Stimulated activated CD8-positive, alpha-beta memory T cell treated with anti-CD3 and anti-CD28 coated beads, Interleukin-15, amount 100 ng/mL, for 4 hours (primary cell): ENCODE measurements at places on chromosomes 1 and 21.
A peak's percentile ranks its signal among the peaks of the same experiment; 100 is the strongest.

DNA sequence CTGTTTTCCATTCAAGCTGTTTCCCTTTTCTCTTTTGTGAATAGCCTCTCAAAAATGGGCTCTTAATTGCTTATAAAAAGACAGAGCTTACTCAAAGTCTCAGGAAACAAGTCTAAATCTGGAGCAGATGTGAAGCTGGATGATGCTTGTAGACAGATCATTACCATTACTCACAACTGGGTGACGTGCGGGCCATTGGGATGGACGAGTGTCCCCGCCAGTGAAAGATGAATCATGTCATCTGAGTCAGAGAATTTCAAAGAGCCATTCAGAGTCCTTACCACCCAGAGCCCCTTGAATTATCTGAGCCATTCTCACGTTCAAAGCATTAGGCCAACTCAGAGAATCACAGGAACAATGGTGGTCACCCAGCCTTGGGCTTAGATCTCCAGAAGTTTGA, 134.6 kb downstream of the HUNK start:
- no peak for DNase-seq

DNA sequence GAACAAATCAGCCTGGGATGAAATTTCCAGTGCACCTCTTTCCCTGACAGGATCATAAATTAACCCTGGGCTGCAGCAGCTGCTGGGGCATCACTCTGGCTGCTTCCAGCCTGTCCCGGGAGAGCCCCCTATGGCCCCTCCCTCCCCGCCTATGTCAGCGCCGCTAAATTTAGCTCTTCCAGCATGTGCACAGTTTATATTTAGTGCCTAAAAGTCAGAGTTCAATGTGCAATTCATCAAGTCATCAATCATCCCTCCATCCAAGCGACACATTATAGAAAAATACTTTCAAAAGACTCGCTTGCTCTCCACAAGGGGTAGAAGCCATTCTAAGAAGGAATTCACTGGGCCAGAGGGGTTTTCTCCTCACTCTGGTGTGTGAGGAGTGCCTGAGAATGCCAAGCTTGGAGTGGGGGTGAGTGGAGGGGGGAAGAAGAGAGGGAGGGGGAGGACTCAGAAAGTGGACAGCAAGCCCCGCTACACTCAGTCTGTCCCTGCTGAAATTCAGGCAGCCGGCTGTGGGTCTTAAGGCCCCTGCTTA, 37.4 kb downstream of the XCL1 start:
- no peak for DNase-seq

GRCh38 chr1:205979301-205979700, 23.9 kb downstream of the RAB7B start:
- DNase-seq, result no peak

DNA sequence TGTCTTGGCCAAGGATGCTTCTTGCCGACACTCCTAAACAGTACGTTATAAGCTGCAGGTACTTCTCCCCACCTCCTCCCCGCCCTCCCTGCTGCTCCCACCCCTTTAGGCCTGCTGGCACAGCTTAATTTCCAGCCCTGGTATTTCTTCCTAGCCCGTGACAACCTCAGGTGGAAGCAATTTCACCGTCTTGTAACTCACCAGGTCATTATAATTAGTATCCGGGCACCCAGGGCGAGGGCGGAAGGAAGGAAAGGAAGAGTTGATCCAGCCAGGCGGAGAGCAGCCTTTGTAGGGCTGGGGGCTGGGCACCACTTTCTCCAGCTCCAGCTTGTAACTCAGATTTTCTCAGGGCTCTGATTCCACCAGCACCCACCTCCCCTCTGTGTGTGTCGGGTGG, 153.5 kb upstream of the CSF3R start:
- DNase-seq, result no peak

GRCh38 chr1:238652346-238652968, 733.9 kb upstream of the CHRM3 start:
- no peak for DNase-seq

GRCh38 chr1:170640581-170640980, 23.4 kb upstream of the PRRX1 start:
- no peak for DNase-seq

DNA sequence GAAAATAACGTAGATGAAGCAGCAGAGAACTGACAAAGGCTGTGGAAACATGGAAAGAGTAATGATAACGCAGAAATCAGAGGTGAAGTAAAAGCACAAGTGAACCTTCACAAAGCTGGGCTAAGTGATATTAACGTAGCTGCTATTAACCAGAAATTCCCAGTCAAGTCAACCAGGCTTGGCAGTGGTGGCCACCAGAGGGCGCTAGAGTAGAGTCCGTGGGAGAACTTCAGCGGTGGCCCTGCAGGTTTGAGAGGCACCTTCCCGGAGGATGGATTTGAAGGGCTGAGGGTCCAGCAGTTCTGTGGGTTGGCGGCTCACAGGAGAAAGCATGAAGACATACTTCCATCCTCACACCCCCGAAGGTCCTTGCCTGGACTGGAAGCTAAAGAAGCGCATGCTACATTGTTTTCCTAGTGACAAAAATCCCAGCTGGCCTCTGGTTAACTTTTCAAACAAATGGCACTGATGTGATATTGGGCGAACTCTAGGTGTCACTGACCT, 81.7 kb upstream of the ZNF648 start:
- peak; percentile 71 for DNase-seq

DNA sequence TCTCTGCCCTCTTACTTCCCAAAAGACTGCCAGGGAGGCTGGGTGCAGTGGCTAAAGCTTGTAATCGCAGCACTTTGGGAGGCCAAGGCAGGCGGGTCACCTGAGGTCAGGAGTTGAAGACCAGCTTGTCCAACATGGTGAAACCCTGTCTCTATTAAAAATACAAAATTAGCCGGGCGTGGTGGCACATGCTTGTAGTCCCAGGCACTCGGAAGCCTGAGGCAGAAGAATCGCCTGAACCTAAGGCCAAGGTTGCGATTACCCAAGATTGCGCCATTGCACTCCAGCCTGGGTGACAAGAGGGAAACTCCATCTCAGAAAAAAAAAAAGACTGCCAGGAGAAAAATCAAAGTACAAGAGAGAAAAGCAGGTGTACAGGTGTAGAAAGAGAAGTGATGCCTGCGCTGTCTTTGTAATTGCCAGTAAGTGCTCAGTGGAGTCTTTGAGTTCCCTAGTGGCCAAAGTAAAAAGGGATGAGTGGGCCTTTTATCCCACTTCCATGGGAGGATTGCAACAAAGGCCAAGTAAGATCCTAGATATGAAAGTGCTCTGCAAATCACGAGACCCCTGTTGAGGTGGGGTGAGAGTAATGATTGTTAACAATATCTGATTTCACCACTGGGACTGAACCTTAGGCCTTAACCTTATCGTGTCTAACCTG, 94.7 kb upstream of the WNT4 start:
- no peak for DNase-seq

DNA sequence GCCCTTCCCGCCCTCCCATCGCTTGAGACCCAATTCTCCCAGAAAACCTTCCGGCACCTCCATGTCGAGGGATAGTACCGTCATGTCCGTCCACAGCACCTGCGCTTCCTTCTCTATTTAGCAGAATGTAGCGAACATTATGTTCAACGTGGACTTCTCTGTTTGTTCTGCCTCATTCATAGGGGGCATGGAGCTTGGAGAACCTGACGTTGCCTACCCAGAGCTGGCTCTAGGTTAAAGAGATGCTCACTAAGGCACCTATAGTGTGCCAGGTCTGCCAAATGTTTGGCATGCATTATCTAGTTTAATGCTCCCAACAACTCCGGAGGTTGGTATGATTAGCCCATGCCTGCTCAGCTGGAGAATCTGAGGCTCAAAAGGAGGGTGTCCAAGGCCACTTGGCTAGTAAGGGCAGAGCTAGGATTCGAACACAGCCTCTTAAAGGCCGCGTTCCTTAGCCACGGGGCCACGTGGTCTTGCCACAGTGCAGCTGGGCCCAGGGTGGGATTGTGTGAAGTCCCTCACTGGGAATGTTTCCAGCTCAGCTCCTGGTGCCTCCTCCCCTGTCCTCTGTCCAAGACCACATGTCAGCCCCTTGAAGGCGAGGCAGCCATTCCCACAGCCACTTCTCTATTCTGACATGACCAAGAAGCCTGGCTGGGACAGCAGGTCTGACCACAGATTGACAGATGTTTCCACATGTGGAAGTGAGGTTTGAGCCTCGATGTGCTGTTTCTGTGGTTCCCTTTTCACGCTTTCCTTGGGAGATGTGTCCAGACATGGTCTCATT, 57.8 kb downstream of the RUNX3 start:
- no peak for DNase-seq

- no peak for DNase-seq
These were observed 89.3 kb downstream of the HMCN1 start for GRCh38 chr1:185823467-185823866.

DNA sequence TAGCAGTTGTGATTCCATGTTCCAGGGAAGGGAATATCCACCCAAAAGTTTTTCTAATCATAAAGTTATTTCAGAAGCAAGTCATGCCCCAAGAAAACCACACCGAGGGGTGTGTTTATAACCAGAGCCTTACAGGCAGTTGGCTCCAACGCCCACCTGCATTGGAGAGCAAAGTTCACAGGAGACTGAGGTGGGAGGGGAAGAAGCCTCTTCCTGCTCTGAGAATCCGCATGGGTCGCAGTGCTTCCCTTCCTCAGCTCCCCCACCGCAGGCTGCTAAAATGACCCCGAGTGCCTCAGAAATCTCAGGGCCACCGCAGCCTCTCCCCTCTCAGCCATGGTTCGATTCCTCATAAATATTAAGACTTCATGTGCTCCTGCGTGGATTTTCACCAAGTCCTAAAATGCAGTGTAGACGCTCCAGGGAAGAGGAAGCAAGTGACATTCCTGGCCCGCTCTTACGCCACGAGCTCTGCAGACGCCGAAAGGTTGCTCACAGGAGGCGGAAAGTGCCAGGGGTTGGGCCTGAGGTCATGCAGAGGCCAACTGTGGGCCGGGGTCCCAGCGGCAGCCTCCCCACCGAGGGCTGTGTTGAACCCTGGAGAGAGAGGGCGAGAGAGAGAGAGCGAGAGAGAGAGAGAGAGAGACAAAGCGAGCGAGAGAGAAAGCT, 13.4 kb upstream of the SPSB1 start:
- DNase-seq, result no peak

DNA sequence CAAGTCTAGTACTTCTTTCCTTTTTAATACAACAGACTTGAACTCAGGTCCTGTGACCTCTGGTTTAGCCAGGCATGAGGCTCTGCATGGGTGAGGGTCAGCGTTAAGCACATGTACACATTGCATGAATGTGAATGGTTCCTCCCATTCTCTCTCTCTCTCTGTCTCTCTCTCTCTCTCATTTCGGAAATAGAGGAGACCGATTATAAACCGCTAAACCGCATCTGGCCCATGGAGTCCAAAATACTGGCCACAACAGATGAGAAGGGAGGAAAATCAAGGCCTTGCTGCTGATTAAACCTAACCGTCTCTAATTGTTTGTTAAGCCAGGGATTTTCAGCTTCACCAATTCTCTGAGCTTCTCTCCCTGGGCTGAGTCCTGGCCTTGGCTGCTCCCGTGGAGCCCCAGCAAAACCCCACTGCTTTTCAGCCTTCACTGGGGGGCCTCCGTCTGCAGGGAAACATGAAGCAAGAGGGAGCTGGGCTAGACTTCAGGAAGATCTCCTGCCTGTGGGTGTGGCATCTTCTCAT, 6.6 kb downstream of the RSPO1 start:
- no peak for DNase-seq

DNA sequence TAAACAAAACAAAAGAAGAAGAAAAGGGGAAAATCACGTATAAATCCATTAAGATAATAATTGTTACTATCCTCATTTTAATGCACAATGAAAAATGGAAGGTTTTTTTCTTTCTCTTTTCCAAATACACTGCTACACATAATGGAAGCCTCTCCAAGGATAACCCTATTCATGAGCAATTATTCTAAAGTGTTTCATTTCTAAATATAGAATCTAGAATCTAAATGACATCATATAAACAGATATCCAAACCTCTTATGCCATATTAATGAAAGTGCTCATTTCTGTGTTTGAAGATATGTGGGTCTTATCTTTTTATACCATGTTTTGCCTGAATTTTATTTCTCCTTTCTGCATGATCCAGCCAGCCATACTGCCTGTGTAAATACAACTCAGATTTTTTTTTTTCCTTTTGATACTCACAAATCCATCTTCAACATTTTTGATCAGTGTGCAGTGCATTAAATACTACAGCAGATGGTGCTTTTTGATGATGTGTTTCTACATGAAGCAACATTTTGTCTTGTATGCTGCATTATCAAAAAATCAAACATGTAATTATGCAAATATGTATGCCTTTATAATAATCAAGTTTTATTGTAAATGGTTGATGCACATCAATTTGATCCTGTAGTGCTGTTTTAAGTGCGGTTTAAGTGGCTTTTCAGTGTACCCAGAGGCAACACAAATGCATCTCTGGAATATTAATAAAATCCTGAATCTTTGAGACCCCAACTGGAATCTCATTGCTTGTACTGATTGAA, 625.6 kb upstream of the PTBP2 start:
- no peak for DNase-seq

DNA sequence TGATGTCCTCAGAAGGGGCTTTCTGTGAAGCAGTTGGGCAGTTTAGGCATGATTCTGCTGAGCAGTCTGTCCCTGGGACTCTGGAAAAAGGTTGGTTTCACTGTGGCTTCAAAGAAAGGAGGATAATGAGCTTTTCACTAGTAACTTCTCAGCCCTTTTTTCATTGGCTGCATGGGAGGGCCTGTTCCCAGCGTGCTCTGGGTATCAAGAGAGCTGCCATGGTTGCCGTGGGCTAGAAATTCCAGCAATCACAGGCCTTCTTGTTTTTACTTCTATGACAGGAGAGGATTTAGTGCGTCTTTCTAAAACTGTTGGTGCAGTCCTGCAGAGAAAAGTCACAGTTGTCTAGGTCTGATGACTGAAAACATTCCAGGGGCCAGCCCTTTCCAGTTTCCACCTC, 7.2 kb downstream of the SZRD1 start:
- no peak for DNase-seq

DNA sequence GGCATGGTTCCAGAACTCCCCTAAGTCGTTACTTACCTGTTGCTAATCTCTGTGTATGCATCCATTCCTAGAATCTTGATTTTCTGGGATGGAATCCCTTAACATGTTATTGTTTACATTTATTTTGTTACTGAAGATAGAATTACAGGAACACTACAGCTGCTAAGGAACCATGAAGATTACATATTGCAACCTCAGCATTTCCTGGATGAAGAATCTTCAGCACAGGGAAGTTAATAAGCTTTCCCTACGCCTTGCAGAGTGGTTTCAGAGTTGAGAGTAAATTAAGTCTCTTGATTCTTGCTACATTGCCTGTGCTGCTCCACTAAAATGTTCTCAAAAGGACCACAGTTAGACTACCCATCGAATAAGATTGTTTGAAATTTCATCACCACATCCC, 31.4 kb upstream of the GBP6 start:
- no peak for DNase-seq

GRCh38 chr21:29477347-29477746, 178.6 kb downstream of the BACH1 start:
- DNase-seq, result no peak

GRCh38 chr1:90719330-90720144, 2.4 kb upstream of the BARHL2 start:
- DNase-seq, result no peak

- DNase-seq, result no peak
These were observed 171.7 kb downstream of the PRDM16 start for GRCh38 chr1:3240524-3241235.

GRCh38 chr1:220813013-220813412, 26.3 kb downstream of the MTARC1 start:
- DNase-seq, result no peak
